Activated naive CD4-positive, alpha-beta T cell (primary cell): ENCODE measurements at places on chromosomes 6 and 20.

GRCh38 chr20:19504251-19504650 is 253.8 kb upstream of the RIN2 start:
- DNase-seq: no peak

DNA sequence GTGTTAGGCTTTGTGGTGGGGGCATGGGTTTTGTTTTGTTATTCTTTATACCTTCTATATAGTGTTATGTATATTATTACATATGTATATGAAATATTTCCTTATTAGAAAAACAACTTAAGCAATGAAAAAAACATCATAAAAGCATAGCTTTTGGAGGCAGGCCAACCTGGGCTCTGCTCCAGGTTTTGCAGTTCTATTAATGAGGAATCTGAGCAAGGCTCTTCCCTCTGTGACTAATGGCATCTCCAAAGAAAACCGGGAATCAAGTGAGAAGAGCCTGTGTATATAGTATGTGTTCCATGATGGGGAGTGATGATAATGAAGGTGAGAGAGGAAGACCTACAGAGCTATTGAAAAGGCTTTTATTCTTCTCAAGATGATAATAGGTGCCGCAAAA is 291.1 kb downstream of the CLIC5 start:
- no peak for DNase-seq

- DNase-seq: no peak
Measured at GRCh38 chr6:74733830-74734620, 471.8 kb downstream of the COL12A1 start.

GRCh38 chr6:166712286-166713228 is 85.5 kb upstream of the RPS6KA2 start:
- no peak for DNase-seq

DNA sequence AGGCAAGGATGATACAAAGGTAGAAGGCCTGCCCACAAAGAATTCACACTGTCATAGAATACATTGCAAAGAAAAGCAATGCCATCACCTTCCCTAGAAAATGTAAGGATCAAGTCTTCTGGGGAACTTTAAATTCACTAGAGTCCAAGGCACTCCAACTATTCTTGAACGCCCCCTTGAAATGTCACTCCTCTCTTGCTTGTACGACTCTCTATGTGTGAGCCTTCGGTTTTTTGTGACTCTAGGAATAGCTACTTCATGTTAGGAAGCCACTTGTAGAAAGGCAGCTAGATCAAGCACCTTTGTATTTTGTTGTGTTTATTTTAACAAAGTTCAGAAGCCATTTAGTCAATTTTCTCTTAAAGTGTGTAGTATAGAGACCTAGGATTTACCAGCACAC is 159.2 kb upstream of the ARID1B start:
- no peak for DNase-seq

GRCh38 chr6:164414695-164415094 is 894.7 kb downstream of the C6orf118 start:
- DNase-seq: no peak
